Activated CD4-positive, alpha-beta T cell treated with anti-CD3 and anti-CD28 coated beads for 4 hours (primary cell): ENCODE measurements at places on chromosomes 16 and 17.

DNA sequence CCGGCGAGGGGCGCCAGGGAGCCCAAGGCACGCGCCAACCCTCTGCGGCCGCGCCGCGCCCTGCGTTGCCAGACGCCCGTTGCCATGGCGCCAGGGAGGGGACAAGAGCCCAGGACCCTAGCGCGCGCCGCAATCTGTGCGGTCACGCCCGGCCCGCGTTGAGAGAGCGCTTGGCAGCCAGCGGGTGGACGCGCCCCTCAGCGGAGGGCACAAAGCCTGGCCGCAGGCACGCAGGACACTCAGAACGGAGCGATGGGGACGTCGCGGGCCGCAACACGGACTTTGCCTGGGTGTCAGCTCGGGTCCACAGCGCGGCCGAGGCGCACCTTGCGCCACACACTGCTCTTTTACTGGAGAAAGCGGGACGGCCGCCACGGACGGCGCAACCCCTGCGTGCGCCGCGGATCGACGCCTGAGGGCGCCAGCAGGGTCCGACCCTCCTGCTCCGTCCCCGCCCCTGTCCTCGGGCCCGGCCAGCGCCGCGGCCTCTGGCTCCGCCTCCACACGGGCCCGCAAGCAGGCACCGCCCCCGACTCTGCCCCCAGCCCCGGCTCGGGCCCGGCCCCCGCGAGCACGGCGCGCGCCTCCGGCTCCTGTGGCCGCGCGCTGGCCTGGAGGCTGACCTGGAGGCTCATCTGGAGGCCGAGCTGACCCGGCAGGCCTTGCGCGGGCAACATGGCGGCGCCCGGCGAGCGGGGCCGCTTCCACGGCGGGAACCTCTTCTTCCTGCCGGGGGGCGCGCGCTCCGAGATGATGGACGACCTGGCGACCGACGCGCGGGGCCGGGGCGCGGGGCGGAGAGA is at the start of gene GFER:
GFER (plus strand) TSS at position 650 of the 803 bp plus-strand sequence; CDS start at position 676, 26 bp downstream.
- peak; percentile 45 for DNase-seq

DNA sequence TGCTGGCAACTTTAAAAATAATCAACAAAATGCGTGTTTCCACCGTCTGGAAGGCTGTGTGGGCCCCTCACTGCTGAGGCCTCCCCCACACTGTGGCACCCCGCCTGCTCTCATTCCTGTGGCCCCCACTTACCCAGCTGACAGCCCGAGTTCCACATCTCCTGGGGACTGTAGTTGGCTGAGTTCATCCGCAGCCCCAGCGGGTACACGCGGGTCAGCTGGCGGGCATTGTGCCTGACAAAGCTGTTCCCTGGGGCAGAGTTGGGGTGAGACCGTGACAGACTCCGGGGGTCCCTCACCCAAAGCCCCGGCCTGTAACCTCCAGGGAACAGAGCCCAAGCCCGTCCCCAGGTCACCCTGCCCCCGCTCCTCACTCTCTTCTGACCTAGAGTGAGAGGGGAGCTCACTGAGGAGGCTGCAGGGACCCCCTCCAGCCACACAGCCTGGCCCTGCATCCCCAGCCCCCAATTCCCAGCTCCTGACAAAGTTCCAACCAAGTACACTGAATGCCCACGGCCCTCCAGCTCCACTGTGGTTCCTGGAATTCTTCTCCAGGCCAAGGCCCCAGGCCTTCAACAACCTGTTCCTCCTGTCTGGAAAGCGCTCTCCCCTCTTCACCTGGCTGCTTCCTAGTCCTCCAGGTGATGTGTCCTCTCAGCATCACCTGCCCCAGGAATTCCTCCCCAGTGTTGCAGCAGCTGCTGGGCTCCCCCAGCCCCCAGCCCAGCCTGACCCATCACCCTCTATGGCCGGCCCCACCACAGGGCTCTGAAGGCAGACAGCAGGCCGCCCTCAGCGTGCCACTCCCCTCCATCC is 18.0 kb downstream of the PLCD3 start:
- DNase-seq = no peak

- DNase-seq = no peak
Measured at GRCh38 chr17:9125722-9126121, 104.4 kb downstream of the NTN1 start.

DNA sequence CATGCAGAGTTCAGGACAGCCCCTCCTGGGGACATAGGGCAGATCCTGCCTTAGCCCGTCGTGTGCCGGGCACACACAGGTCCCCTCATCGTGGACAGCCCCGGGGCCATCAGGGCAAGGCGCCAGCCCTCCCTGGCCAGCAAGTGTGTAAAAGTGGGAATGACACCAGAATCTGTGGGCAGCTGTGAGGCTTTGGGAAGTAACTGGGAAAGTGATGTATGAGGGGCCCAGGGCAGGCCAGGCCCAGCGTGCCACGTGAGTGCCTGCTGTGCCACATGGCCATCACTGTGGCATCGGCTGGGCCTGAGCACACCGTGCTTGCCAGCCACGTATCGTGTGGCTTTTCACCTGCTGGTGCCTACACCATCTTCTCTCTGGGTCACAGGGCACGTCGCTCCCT is 26.6 kb downstream of the ACSF3 start:
- no peak for DNase-seq
